ENCODE measurements at places on chromosomes 4 and X.

GRCh38 chrX:26192204-26192603 lies at the start of gene MAGEB6:
MAGEB6 (plus strand) TSS chrX:26192440; CDS start chrX:26193847, 1,407 bp downstream.
- DNase-seq = no peak

DNA sequence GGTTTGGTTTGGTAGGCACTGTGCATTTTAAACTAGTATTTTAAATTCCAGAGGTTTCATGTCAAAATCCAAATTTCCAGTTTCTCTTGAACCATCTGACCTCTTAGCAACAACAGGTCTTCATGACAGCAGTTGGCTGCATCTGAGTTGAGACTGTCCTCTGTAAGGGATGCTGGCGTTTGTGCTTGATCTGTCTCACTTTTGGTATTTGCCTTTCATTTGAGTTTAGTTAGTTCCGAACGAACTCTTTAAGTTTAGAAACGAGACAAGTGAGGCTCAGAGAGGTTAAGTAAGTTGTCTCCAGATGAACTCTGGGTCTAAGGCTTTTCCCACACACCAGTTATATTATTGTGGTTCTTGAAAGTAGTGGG lies 29.1 kb downstream of the SPARCL1 start:
- DNase-seq = no peak

DNA sequence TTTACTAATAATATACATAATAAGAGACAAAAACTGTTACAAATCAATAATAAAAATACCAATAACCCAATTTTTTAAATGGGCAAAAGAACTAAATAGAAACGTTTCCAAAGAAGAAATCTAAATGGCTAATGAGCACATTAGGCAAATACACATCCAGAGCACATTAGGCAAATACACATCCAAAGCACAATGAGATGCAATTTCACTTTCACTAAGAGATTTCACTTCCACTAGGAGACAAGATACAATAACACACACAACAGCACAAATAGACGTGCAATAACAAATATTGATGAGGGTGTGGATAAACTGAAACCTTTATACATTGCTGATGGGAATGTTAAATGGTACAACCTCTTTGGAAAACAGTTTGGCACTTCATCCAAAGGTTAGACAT lies 250.7 kb downstream of the ARAP2 start:
- DNase-seq = no peak

DNA sequence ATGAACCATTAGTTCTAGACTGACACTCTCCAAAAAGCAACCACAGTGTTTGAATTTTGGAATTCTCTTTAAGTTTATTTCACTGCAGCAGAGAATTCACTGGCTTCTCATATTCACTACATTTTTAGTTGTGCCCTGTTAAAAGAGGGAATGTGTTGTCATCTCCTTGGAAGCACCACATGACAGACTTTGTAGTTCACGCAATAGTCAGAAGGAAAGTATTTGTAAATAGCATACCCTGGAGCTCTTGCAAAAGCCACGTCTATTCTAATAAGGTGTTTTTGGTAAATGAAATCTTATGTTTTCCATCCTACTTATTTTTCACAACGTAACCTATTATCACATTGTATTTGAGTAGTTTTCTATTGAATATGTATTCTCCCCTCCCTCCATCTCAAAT lies 25.8 kb downstream of the DOCK11 start:
- peak; percentile 80 for DNase-seq

DNA sequence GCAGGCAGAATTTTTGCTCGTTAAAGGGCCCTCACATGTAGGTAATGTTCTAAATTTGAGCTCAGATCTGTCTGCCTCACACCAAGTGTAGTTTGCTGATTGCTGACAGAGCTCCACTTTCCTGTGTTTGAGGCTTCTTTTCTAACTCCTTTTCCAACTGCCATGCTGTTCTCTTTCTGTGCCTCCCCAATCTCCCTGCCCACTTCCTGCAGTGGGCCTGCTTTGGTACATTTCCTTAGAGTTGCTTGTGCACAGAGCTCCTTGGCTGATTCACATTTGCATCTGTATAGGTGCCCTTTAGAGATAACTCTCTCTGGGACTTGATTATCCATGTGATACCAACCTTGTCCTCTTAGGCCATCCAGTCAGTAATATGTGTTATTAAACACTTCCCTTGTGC lies 4.5 kb downstream of the MED28 start:
- peak; percentile 20 for DNase-seq

DNA sequence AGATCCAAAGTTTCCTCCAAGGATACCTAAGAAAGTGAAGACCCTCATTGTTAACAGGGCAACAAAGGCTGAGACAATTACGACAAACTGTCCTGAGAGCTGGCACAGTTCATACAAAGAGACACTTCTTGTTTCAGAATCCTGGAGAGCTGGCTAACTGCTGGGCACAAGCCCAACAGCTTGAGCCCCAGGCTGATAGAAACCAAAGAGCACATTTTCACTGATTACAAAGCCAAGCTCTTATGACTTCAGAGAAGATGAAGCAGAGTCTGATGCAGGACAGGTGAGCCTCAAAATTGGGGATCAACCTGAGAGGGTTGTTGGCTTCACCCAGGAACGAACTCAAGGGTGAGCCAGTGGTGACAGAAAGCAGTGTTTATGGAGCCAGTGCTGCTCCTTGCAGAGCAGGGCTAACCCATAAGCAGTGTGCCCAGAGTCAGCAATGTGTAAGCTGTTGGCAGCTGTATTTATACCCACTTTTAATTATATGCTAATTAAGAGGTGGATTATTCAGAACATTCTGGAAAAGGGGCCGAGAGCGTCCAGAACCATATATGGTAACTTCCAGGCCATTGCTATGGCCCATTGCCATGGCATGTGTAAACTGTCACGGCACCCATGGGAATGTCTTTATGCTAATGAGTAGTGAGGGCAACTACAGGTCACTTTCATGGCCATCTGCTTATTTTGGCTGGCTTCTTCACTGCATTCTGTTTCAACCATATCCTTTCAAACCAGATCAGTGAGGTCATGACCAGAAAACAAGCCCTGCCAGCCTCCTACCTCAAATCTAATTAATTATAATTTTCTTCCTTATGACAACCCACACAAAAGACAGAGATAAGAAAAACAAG lies 183.7 kb downstream of the EVC2 start:
- DNase-seq = peak; percentile 46

DNA sequence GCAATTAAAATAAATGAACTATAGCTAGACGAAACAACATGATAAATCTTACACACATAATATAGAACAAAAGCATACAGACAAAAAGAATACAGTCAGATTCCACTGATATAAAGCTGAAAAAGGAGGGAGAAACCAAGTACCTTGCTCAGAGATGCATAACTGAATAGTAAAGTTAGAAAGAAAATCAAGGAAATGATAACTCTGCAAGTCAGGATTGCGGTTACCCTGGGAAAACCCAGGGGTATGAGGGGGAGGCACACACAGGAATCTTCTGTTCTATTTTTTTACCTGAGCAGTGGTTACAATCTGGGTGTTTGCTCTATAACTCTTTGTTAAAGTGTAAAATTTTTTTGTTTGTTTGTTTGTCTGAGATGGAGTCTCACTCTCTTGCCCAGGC lies 209.1 kb downstream of the CBR4 start:
- DNase-seq = no peak

GRCh38 chrX:8232406-8232805 lies 61.3 kb upstream of the VCX2 start:
- DNase-seq = no peak

GRCh38 chrX:115409551-115409950 lies 120.0 kb downstream of the LUZP4 start:
- no peak for DNase-seq

DNA sequence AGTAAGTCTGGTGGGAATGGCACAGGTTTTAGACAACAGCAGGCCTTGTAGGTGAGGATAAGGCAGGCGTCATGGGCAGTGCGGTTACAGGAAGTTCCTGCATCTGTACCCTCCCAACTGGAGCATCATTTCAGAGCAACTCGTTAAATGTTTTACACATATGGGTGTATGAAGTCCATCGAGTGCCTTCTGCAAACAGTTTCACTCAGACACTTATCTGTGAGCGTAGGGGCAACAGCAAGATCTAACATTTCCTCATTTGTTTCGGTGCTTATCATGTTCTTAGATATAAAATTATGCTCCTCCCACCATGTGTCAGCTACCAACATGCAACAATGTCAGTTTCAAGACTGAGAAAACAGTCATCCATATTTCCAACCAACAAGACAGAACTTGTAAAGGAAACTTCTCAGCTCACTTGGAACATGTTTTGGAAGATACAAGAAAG lies 69.9 kb downstream of the ELOVL6 start:
- DNase-seq = no peak

DNA sequence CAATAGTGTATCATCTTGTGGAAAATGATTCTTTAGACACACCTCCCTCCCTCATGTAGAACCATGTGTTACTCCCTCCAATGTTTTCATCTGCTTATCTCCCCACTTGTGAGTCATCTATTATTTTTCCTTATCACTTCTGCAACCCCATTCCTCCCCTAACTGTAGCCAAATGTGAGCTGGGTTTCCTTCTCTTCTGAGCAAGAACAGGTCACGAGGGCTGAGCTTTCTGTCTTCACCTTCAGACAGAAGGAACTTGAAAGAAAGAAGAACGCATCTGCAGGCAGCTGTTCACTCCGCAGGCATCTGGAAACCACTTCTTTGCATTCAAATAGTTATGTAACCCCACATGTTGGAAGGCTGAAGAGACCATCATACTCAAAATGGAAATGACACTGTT lies 1.8 kb downstream of the PPP1R2C start:
- DNase-seq = peak; percentile 17

GRCh38 chr4:183639291-183639690 lies 19.7 kb downstream of the RWDD4 start:
- no peak for DNase-seq

GRCh38 chr4:6123541-6123940 lies 76.8 kb downstream of the JAKMIP1 start:
- DNase-seq = no peak

DNA sequence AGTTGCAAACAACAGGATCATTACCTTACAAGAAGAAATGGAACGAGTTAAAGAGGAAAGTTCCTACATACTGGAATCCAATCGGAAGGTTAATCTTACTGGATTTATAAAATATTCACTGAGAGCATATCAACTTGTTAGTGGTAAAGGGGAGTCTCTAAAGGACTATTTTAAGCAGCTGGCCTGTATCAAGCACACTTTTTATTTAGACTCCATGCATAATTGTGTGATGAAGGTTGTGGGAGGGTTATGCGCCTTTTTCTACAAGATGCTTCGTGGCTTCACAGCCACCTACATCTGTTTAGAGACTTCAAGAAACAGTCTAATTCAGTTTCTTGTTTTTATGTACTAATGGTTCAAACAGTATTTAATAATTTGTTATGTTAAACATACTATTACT lies 56.6 kb downstream of the GRSF1 start:
- DNase-seq = no peak

DNA sequence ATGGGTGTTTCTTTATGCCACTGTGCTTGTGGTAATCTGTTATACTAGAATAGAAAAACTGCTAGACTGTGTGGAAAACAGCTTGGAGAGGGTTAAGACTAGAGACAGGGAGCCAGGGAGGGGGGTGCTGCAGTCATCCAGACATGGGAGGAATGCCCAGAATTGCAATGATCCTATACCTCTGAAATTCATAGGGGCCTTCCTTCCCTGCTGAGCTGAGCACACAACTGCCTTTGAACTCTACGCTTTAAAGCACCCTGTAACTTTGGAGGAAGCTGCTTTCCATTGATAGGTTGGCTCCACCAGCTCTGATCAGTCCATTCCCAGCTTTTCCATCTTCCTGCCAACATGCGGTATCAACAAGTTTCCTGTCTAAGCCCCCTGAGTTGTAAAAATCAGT lies 155.9 kb upstream of the RASGEF1B start:
- DNase-seq = no peak

DNA sequence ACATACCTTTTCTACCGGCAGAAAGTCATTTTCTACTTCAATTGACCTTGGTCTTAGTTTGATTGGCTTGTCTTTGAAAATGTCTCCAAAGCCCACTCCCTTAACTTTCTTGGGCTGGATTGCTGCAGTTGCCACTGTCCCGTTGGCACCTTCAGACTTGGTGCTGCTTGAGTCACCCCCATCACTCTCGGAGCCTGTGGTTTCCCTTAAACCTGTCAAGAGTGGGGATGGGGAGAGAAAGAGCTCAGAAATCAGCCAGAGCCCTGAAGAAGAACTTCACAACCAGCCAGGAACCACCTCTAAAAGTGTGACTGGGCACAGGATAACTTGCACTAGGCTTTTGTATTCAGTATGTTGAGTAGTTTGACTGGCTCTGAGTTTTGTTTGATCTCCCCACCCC lies 168.5 kb upstream of the MAP3K15 start:
- no peak for DNase-seq

DNA sequence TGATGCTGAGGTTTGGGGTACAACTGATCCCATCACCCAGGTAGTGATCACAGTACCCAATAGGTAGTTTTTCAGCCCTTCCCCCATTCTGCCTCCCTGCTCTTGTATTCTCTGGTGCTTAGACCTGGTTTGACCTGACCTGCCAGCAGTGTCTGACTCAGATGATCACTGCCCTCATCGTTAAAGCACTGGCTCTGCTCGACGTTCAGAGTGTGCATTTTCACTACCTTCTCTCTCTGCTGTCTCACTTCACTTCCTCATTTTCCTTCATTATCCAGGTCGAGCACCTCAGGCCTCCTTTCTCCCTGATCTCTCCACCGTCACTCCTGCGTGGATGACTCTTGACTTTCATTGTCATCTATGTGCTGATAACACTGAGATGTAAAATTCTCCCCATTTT lies 83.6 kb downstream of the PARM1 start:
- DNase-seq = no peak

- DNase-seq = peak; percentile 43
Measured at GRCh38 chr4:67909905-67910584, 26.2 kb upstream of the TMPRSS11D start.

- no peak for DNase-seq
Measured at GRCh38 chr4:101801958-101802357, 11.4 kb downstream of the BANK1 start.

DNA sequence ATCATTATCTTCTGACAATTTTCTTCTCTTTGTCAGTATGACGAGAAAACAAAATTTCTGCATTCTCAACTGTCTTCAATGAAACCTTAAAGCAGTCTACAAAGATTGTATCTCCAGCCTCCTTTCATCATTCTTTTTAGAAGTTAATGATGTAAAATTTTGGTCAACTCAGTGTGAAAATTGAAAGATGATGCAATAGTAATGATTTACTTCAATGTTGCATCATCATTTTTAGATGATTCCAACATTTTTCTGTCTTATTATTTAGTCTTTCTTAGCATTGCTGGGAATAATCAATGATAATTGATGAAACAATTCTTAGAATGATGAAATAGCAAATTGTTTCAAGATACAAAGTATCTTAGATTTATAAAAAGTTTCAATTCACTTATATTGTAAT lies 372.7 kb downstream of the C4orf33 start:
- no peak for DNase-seq

GRCh38 chr4:74886484-74886883 lies 46.4 kb upstream of the PARM1 start:
- peak; percentile 74 for DNase-seq

DNA sequence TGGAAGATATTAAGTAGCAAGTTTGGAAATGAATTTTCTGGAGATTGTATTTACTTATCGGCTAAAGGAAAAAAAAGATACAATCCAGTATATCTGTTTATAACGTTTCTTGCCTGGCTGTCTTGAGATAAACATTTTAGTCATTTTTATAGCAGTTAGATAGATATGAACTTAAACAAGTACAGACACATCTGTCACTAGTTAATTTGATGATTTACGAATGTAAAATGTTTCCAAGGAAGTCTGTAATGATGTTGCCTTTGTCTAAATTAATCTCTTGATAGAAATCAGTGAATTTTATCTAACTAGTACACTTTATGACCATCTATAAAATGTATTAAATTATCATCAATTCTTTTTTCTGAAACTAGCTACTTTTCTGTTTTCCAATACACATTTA lies 5.7 kb downstream of the BMPR1B start:
- no peak for DNase-seq
